ENCODE measurements at places on chromosomes 4 and X.

- DNase-seq, result no peak
These were observed 11.7 kb downstream of the PITX2 start for GRCh38 chr4:110610940-110611831.

DNA sequence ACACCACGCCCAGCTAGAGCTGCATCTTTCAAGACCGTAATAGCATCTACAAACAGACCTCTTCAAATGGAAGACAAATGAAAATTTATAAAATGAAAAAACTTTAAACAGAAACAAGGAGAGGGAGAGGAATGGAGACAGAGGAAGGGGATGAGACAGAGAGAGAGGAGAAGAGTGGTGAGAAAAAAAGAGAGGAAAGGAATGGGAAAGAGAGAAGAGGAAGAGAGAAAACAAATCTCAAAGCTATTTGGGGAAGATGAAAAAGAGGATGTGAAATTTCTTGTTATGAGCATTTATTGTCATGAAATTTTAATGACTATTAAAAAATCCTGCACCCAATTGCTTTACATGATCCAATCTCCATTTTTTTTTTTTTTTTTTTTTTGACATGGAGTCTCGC is 726.9 kb downstream of the GRID2 start:
- no peak for DNase-seq

DNA sequence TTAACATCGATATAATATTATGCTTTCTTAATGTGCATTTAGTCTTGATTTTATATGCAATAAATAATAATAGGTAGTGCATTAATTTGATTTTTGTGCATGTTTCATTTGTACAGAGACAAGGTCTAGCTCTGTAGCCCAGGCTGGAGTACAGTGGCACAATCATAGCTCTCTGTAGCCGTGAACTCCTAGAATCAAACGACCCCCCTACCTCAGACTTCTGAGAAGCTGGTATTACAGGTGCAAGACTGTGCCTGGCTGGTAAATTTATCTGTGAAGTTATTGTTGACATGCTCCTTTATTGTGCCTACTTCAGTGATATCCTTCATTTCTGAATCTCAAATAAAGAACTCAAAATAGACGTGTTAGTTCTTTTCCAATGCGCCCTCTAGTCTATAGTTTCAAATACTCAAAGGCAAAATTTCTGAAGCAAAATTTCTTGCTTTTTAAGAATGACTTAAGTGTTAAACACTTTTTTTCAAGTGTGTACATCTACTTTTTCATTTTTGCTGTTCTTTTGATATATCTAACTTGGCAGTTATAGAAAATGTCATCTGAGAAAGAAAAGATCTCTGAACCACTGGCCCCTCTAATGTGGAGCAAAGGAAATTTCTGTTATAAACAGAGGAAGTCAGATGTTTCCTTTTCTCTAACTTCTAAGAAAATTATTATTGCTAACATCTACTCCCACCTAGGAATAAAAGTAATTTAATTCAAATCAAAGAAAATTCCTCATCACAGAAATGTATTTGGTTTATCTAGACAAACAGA is 28.3 kb upstream of the GUCY1A1 start:
- no peak for DNase-seq

GRCh38 chr4:142021181-142021580 is 384.8 kb downstream of the IL15 start:
- DNase-seq, result no peak

DNA sequence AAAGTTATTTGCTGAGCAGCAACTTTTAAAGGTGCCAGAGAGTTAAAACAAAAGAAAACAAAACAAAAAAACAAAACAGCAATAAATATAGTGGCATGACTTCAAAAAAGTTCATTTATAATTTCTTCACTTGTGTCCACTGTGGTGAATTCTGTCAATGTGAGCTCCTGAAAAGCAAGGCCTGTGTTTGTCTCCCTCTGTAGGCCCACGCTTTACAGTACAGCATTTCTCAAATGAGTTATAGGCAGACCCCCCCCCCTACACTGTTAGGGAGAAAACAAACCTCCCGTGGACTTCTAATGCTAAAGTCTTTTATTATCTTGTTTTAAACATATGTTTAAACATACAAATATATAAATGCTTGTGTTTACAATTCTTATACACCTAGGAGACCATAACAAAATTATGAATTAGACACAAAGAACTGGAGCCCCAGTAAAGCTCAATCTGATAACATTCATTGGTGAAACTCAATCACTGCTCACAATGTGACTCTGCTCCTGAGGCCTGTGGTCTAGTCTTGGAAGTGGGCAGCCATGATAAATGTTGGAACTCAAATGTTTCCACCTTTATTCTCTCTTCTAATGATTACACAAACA is 47.0 kb upstream of the SCOC start:
- no peak for DNase-seq

DNA sequence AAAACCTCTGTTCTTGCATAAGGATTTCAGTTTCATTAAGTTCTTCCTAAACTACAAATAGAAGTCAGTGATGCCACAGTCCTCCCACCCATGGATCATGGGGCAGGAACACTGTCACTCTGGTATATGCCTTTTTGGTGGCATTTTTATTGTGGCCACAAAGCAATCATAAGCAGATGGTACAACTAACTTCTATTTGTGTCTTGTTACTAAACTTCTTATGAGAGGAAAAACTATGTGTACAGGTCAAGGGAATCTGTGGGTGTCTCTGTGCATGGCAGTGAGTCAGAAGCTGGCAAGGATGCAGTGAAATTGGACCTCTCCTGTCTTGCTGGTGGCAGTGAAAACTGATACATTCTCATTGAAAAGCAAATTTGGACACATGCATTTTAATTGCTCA is 245.0 kb upstream of the GPC4 start:
- DNase-seq, result no peak

- peak; percentile 6 for DNase-seq
These were observed 8.4 kb upstream of the DUSP9 start for GRCh38 chrX:153638436-153639176.
